ENCODE measurements at places on chromosomes 6 and 20.

DNA sequence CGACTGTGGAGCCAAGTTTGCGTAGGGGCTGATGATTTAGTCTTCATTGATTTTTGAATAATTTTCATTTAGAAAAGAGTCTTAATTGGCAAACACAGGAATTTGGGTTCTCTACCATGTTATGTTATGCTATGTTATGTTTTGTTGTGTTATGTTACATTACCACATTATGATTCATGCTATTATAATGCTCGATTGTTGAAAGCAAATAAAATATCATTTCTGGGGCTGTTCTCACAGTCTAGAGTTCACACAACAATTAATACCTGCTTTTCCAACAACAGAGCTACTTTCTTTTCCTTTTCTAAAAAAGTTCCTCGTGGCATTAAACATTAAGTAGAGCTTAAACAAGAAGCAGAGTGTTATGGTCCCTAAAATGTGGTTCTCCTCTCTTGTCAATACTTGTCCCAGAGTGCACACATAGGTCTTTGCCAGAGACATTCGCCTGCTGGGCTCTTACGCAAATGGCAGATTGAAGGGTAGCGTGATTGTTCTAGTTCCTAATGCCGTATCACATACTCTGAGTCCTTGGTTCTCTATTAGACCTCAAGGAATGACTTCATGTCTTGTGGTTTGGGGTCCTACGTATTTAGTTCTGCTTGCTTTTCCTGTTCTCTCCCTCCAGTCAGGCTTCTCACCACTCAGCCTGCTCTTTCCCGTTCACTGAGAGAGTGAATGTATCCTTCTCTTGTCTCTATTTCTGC, 370.3 kb downstream of the CD109 start:
- DNase-seq = no peak

- DNase-seq = no peak
Observed at GRCh38 chr6:113428702-113429101, 428.4 kb upstream of the MARCKS start.

GRCh38 chr6:134195164-134195906, 122.6 kb downstream of the SGK1 start:
- DNase-seq = no peak

GRCh38 chr6:1884313-1884712, 274.6 kb downstream of the FOXC1 start:
- no peak for DNase-seq

DNA sequence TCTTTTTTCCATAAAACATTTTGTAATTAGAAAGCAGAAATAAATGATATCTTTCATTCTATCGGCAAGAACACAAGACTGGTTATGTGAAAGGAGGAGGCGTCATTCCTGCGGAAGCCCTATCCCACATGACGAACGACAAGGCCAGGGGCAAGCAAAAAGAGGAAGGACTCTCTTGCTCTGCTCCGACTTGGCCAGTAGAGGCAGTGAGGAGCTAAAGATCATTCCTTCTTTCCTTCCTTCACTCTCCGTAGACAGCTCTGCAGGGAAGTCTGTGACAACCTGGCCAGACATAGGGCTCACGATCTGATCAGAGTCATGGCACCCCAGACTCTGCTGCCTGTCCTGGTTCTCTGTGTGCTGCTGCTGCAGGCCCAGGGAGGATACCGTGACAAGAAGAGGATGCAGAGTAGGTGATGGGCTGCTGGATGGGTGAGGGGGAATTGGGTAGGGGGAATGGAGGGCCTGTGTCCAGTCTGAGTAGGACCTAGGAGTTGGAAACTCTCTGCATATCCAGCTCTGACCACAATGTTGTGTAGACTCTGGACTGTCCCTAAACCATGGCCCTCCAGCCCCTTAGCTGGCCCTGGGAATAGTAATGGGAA, at the start of gene WFDC10A:
Gene WFDC10A, plus strand, starts transcription at position 244 of the 605 bp plus-strand sequence. Its CDS starts 75 bp downstream, at position 319.
- DNase-seq = no peak

DNA sequence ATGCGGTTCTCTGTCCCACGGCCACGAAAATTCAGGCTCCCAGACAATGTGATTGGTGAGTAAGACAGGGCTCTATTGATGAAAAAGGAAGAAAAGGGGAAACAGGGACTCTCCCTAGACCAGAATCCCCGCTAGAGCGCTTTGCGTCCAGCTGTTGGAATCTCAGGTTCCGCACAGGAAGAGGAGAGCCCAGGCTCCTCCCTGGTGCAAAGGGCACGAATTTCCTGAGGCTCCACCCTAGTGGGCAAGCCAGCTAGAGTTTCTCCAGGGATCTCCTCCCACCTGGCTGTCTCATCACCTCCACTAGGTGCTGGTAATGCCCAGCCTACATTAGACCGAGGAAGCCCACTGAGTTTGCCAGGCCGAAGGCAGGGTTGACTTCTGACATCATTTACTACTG, 135.9 kb upstream of the SOX4 start:
- no peak for DNase-seq

- DNase-seq = no peak
Observed at GRCh38 chr6:93136111-93136510, 283.2 kb downstream of the EPHA7 start.

DNA sequence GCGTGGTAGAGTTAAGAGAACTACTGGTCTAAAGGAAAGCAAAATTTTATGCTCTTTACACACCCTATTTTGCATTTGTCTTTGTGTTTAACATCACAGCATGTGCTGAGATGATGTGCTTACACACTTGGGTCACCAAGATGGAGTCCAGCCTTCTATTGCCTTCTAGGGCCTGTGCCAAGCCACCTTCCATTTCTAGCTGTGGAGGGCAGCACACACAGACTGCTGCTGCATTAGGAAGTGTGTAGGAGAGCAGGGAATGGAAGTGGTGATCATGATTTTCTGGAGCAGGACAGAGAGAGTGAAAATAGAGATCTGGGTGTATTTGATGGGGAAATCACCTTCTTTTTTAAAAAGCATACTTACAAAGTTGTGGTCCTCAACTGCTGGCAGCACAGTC, 191.6 kb downstream of the SOX4 start:
- no peak for DNase-seq

DNA sequence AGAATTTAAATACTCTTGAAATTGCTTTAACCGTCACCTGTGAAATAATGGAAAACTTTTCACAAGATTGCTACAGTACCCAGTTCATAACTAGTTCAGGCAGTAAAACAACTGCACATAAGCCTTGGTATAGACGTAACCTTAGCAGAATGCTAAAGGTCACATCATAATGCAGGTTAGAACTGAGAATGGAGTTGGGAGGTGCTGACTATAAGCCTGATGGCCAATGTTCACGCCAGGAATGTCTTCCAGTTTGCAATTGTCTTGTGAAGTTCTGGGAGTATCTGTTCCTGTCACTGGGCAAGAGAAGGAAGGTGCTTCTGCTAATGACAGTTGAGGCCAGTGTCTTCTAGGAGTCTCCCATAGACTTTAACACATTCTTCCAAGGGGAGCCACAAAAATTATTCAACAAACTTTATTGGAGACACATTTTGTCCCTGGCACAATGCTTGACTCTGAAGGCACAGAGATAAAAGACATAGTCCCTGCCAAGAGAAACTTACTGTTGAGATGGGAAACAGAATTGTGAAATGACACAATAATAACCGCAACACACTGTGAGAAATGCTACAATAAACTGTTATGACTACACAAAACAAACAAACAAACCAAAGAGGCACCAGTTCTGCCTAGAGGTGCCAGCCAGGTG, 24.6 kb upstream of the CEP162 start:
- DNase-seq = no peak

DNA sequence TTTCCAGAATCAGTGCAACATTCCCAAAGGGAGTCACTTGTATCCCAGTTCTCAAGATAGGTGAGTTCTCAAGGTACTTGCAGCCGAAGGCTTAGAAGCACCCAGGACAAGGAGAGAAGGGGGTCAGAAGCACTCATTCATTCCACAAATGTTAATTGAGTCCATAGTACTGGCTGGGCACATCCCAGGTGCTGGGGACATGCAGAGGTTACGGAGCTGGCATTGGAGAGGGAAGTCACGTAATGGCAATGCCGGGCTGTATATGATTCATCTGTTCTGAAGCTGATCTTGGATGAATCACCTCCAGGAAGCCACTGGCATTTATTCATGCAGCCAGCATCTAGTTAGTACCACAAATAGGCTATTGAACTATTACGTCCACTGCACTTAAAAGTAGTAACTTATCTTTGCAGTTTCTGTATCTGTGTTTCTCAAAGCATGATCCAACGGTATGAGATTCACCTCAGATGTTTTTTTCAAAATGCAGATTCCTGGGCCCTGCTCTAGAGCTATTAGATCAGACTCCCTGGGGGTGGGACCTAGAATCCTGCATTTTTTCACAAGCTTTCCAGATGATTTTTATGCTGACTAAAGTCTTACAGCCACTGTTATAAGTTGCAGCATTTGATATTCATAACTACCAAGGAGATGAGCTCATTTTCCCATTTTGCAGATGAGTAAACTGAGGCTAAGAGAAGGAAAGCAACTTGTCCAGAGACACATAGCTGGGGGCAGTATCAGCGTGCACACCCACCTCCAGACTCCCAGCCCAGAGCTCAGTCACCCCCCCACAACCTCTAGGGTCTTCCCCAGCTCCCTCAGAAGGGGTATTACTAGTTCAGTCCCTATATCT, 44.1 kb upstream of the ID1 start:
- no peak for DNase-seq

GRCh38 chr6:149983145-149983544, 19.4 kb downstream of the ULBP1 start:
- DNase-seq = no peak

- no peak for DNase-seq
Observed at GRCh38 chr6:10534419-10534762, 13.2 kb downstream of the GCNT2 start.

DNA sequence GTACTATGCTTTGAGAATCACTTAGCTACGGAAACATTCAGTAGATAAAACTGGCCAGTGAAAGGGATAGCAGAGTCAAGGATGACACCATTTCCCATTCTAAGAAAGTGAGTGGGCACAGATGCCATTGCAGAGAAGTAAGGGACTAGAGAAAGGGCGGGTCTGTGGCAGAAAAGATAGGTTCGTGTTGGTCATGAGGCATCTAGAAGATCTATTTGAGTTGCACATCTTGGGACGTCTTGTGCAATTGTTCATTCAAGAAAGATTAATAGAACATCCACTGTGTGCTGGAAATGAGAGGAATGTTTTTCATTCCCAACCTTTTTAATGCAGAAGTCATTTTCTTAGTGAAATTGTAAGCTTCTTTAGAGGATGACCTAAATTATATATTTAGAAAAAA, 161.7 kb downstream of the PLCB1 start:
- DNase-seq = no peak

GRCh38 chr6:161401587-161402309, 127.9 kb upstream of the AGPAT4 start:
- DNase-seq = no peak

DNA sequence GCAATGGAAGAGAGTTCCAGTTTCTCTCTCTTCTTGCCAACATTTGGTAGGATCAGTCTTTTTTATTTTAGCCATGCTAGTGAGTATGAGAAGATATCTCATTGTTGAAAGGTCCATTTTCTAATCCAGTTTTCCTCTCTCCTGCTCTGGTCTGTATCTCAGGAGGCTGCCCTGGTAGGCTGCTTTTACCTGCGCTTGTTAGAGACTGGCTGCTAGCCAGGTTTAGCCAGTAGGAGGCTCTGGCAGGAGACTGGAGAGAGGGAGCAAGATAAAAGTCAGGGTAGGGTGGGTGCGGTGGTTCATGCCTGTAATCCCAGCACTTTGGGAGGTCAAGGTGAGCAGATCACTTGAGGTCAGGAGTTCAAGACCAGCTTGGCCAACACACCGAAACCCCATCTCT, 68.6 kb upstream of the FOXP4 start:
- DNase-seq = no peak

DNA sequence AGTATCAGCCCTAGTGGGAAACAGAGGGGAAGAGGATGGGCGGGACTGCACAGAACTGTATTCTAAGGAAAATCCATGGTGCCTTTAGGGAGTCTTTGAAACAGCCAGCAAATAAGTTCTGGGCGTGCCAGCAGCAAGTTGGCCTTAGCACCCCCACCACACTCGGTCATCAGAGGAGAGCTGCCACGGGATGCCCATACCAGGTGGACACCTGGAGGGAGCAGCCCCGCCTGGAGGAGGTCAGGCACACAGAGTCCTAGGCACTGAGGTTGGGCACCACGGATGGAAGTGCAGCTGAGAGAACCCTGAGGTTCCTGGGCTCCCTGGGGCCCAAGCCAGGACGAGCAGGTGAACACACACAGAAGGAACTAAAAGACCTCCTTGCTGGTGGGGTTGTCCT, 180.8 kb upstream of the PROKR2 start:
- DNase-seq = no peak

- DNase-seq = no peak
Observed at GRCh38 chr6:35973670-35974222, 50.7 kb downstream of the SLC26A8 start.

- DNase-seq = no peak
Observed at GRCh38 chr6:85756982-85757381, 114.3 kb upstream of the SYNCRIP start.

GRCh38 chr6:150153905-150154492, 11.2 kb downstream of the PPP1R14C start:
- no peak for DNase-seq

DNA sequence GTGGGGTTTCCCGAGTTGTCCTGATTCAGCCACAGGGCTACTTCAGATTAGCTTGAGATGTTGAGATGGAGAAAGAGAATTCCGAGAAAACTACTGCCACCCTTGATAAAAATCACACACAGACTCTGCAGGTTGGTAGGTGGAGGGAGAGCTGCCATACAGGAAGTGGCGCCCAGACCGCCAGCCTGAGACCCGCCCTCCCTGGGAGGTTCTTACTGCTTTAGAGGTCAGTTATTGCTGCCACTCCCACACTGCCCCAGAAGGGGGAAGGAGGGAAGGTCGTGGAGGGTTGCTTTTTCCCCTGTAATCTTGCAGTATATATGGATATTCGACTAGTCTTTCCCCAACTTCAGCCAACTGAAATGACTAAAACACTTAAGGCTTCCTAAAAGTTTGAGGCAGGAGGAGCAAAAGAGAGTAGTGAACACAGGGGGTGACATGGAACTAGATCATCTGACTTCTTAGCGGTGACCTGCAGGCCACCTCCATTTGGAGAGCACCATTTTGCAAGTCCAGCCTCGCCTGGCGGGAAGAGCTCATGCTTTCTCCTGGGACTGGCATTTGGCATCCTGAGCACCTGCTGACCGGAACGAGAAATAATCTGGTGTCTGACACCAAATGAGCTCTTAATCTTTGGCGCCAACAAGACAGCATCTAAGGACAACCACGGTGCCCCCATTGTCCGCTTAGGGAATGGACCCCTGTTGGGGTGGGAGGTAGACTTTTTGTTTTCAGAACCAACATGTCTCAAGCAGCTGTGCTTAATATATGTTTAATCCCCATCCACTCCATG, 35.7 kb upstream of the SLC22A1 start:
- DNase-seq = no peak

GRCh38 chr20:41978875-41979274, 360.7 kb upstream of the CHD6 start:
- DNase-seq = no peak

- no peak for DNase-seq
Observed at GRCh38 chr6:56856036-56856580, 98.8 kb upstream of the BEND6 start.

GRCh38 chr20:14957402-14957801, 620.0 kb upstream of the FLRT3 start:
- DNase-seq = no peak
